ENCODE measurements at places on chromosomes 3 and 15.

DNA sequence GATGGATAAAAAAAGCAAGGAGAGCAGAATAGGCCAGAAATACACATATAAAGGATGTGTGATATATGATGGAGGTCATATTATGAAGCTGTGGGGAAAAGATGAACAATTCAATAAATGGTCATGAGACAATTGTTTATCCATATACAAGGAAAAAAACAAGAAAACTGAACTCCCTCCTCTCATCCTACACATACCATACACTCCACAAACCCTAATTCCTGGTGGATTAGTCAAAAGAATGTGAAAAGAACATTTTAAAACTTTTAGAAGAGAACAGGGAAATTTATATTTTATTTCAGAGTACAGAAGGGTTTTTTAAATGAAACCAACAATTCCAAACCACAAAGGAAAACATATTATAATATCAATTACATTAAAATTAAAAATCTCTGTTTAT, 34.5 kb upstream of the NR2E3 start:
- DNase-seq: no peak

GRCh38 chr3:47859956-47860605, 57.1 kb downstream of the DHX30 start:
- DNase-seq: no peak

GRCh38 chr3:124149771-124150170, 157.8 kb upstream of the ROPN1 start:
- no peak for DNase-seq

DNA sequence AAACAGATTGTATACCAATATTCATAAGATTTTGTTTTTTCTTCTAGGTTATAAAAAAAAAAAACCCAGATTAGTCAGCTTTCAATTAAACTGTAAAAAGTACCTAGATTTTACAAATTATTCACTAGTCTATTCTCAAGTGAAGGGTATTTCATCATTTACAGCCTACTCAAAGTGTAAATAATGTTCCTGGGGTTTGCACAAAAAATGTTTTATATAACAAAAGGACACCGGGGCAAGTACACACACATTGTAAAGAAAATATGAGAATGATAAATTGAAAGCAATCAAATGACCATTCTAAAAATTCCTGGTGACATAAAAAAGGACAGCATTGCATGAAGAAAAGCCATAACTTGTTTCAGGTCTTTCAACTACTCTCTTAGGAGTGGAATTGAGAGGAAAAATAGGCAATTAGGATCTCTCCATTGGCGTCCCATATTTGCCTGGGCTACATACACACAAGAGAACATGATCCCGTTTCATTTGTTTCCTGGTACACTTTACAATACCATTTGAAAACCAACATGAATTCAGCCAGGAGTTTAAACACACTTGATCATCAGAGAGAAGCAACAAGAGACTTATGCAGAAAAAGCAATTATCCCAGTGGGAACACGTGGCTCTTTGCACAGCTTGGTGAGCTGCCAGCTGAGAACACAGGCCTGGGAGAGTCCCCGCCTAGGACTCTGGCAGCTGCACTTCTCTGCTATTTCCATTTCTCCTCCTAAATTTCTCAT, 1039.2 kb downstream of the ROBO1 start:
- DNase-seq: peak; percentile 75

- peak; percentile 49 for DNase-seq
Measured at GRCh38 chr15:31489801-31490646, 163.4 kb downstream of the KLF13 start.

- no peak for DNase-seq
Measured at GRCh38 chr15:79006071-79006470, 61.2 kb upstream of the CTSH start.

- DNase-seq: no peak
Measured at GRCh38 chr15:59276225-59277178, 69.9 kb downstream of the LDHAL6B start.

DNA sequence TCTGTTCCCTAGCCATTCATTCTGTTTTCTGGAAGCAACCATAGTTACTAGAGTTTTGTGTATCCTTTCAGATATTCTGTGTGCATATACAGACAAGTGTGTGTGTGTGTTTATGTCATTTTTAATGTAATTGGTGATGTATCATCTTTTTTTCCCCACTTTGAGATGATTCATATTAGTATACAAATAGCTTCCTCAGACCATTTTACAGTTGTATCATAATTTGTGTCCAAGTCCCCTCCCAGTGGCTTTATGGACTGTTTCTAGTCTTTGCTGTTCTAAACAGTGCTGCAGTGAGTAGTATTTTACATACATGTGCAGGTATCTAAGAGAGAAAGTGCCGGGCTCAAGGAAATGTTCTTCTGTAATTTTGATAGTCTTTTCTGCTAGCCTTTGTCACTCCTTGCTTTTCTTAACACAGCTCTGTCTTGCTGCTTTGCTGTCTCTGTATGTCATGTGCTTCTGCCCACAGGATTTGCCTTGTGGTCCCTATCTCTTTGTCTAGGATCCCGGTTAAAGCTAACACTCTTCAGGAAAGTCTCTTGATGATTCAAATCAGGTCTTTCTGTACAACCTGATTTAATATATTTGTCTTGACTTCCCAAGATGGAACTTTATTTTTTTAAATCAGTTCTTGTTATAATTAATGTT, 31.5 kb upstream of the FBXL22 start:
- DNase-seq: no peak

GRCh38 chr3:167739190-167739810, 3.8 kb downstream of the SERPINI1 start:
- DNase-seq: no peak

DNA sequence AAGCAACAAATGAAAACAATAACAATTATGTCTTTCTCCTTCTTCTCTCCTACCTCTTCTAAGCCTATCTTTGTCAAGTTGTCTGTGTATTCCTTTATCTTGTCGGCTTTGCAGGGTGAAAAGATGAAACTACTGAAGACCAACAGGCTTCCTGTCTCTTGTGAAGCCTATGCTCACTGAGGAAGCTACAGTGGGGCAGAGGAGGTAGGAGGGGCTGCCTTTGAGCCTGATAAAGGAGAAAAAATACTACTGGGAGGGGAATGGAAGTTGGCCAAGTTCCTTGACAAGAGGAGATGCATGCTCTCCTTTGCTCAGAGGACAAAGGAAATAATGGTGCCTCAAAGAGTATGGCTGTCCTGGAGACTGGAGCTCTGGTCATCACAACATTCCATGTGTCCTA, 92.0 kb downstream of the IGSF11 start:
- no peak for DNase-seq

DNA sequence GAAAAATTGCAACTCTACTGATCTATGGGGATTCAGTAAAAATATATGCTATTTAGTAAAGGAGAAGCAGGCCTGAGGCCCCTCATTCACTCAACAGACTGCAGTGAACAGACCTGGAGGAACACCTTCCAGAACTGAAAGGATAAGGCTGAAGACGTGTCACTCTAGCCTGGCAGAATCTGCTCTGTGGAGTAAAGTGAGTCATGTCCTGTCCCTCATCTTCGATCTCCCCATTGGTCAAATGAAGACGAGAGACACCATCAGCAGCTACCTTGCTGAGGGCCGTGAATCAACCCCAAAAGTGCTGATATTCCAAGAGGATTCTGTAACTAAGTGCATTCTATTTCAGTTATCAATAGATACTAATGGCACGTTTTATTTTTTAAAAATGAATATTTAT, 359.7 kb downstream of the FGF12 start:
- no peak for DNase-seq

DNA sequence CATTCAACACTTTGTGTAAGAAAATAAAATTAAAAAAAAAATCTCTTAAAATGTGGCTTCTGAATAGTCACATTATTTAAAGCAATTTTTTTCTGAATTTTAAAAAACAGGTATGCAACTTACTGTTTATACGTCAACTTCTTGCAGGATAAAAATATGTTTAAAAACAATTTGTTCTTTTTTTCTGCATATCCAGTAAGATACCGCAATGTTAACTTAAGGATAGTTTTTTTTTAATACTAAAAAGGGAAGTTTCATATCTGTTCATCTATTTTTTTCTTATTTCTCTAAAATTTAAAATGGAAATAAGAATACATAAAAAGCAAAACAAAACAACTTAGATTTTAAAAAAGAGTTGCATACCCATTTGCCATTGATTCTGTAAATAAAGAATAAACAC, 27.4 kb downstream of the GOLIM4 start:
- no peak for DNase-seq

DNA sequence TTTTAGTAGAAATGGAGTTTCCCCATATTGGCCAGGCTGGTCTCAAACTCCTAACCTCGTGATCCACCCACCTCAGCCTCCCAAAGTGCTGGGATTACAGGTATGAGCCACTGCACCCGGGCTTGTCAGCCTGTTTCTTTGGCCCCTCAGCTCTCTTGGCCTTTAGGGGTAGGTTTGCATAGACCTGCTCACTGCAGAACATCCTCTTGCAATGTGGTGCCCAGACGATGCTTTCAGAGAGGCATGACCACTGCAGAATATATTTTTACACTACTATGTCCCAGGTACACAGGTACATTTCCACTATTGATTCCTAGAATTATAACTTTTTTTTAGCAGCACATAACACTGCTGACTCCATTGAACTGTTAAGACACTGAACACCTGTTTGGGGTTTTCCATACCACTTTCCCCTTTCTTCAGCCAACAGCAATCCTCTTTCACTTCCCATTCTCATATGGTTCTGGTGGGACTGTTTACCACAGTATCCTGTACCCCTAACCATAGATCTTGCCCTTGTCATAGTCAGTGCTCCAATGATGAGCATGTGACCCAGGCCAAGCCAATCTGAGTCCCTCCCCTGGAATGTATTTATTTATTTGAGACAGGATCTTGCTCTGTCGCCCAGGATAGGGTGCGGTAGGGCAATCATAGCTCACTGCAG, 21.1 kb downstream of the CCDC32 start:
- no peak for DNase-seq

GRCh38 chr3:32947789-32948238, 3.6 kb upstream of the CCR4 start:
- DNase-seq: peak; percentile 78

DNA sequence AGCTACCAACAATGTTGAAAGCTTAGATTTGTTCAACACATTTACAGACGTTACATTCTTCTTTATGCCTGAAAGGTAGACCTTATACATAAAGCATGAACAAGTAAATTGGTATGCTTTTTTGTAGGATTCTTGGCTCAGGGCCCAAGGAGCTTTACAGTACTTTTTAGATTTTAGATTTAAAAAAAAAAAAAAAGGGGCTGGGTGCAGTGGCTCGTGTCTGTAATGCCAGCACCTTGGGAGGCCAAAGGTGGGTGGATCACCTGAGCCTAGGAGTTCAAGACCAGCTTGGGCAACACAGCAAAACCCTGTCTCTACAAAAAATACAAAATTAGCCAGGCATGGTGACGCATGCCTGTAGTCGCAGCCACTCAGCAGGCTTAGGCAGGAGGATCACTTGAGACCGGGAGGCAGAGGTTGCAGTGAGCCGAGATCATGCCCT, 39.7 kb downstream of the MEF2A start:
- DNase-seq: no peak

DNA sequence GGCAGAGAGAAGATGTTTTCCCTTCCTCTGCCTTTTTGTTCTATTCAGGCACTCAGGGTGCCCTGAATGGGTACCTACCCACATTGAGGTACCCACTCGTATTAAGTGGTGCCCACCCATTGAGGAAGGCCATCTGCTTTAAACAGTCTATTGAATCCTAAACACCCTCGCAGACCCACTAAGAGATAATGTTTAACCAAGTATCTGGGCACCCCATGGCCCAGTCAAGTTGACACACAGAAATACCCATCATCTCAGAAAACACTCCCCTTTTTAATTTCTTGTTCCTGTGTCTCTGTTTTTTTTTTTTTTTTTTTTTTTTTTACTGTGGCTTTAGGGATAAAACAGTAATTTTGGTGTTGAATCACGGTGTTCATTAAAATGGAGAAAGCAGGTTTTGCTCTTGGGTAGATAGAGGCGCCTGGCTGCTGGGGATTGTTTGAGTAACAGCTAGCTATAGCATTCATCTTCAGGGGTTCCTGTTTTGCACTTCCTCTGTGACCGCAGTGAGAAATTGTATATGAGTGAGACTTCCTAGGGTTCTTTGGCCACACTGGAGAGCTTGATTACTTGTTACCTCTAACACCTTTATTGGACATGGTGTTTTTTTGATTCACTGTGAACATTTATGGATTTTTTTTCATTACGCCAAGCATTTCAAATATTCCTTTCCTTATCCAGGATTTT, 259.1 kb downstream of the PTPRG start:
- DNase-seq: no peak

- peak; percentile 31 for DNase-seq
Measured at GRCh38 chr3:147680837-147681483, 271.8 kb downstream of the ZIC1 start.

DNA sequence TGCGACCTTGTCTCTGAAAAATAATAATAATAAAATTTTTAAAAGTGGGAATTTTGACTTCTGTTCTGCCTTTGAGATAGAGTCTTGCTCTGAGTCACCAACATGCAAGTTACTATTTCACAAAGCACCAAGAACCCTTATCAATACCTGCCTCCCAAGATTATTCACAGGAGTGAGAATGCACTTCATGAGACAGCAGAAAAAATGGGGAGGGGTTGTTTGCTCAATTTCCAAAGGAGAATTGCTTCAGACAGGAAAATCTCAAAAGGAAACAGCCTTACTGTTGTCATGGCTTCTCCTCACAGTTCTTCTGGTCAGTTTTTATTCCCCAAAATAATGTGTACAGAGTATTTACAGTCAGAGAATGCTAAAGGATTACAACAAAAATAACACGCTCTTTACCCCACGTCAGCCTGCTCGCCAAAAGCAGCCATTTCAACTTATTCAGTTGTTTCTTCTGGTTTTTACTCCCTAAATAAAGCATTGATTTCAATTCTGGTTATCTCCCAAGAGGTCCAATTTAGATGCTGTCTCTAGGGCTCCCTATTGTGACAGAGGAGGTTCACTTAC, 89.0 kb downstream of the PPCDC start:
- no peak for DNase-seq

- no peak for DNase-seq
Measured at GRCh38 chr15:40042791-40043320, 3.9 kb upstream of the SRP14 start.

DNA sequence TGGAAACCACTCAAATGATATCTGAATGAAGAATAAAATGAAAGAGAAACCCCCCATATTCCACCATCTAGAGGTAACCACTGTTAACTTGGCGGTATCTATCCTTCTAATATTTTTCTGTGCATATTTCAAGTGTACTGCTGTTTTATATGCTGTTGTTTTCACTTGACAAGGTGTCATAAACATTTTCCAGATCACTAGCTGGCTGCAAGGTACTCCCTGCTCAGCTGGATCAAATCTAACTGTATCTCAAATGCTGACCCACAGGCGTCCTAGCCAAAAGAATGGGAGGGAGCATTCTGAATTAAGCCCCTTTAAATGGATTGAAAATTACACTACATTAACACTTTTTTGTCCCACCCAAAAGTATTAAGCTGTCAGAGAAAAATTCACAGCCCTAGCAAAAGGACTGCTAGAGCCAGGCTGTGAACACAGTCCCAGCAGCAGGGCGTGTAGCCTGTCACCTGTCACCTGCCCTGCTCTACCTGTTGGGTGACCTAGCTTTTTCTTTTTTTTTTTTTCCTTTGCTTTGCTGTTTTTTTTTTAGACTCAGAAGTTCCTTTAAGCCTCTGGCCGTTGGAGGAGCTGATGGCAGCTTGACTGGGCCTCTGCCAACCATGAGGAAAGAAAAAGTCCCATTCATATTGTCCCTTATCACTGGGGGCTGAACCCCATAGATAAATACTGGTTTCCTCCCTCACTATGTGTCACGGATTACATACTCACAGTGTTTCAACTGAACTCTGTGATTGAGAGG, 93.7 kb upstream of the TSC22D2 start:
- no peak for DNase-seq

Measured in astrocyte of the spinal cord (primary cell).